ENCODE measurements at places on chromosomes 4 and X.

GRCh38 chr4:14596028-14596427 lies 406.3 kb upstream of the CPEB2 start:
- DNase-seq, result no peak

GRCh38 chr4:1721666-1722550 lies 587 bp downstream of the TACC3 start:
- no peak for DNase-seq

DNA sequence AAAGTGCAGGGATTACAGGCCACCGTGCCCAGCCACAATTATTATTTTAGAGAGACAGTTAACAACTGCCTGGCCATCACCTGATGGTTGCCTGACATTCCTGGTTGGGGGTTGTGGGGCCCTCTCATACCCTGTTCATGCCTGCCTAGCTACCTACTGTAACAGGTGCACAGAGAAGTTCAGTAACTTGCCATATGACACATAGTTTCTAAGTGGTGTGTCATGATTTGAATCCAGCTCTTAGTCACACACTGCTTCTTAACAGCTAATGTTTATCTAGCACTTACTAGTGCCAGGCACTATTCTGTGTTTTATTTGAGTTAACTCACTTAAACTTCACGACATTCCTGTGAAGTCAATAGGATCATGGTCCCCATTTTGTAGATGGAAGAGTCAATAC lies 122.7 kb upstream of the JADE1 start:
- no peak for DNase-seq

DNA sequence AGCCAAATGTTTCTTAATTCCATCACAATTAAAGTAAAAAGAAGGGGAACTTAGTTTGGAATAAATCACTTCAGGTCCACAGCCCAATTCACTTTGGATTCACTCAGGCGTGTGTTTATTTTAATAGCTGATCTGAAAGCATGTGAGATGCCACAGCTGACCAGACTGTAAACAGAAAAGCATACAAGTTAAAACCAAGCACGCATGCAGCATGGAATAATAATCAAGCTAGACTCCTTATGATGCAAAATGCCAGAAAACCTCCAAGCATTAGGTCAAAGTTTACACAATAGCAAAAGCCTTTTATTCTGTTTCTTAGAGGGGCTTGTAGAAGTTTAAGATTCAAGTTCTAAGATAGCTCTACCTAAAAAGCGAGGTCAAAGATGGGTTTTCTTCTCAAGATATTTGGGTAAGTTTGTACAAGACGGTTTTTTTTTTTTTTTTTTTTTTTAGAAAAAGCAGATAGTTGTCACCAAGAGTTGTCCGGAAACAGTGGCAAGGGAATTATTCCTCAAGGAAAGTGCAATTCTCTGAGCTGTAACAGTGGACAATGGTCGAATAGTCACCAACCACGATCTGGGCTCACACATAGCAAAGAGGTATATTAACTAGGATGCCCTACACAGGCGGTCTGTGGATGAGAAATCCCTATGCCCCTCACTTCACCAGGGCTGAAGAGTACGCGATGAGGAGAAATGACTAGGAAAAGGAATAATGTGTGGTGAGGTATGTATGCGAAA lies 763 bp upstream of the PRRG1 start:
- DNase-seq, result no peak

- DNase-seq, result no peak
These were observed 328.5 kb upstream of the FGF16 start for GRCh38 chrX:77118686-77119085.

- peak; percentile 7 for DNase-seq
These were observed 28.4 kb downstream of the TRMT44 start for GRCh38 chr4:8468746-8469535.

DNA sequence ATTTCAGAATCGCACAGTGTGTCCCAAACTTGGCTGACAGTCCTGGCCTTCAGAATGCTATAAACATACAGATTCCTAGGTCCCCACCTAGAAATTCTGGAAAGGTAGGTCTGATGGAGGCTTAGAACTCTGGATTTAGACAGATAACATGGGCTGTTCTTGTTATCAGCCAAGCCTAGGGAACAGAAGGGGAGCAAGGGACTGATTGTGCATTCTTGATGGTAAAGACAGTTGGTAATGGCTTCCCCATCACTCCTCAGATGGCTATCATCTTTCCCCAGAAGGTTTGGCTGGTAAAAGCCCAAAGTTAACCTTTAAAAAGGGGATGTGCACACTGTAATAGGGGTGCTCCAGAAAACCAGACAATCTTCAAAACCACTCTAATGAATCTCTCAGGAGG lies 35.7 kb downstream of the DIPK2B start:
- DNase-seq, result no peak

All from stimulated activated CD8-positive, alpha-beta memory T cell treated with anti-CD3 and anti-CD28 coated beads, Interleukin-2, amount 100 ng/mL, for 1 hour (primary cell).